SJCRH30 (cell line): ENCODE measurements at places on chromosomes 13 and 19.
A peak's percentile ranks its signal among the peaks of the same experiment; 100 is the strongest.

GRCh38 chr19:13835791-13836723 lies 40.8 kb downstream of the ZSWIM4 start:
- H3K4me1 ChIP-seq, result peaks cover 32% of the 10 kb centered on the region
- H3K36me3 ChIP-seq, result peaks cover 61% of the 10 kb centered on the region
- H3K27ac ChIP-seq, result peak overlapping the region; percentile 33; the same call in 1 of the 2 replicates
- H3K4me3 ChIP-seq, result no peak overlapping the region
- H3K27me3 ChIP-seq, result no peaks in the 10 kb centered on the region
- no peak for DNase-seq

DNA sequence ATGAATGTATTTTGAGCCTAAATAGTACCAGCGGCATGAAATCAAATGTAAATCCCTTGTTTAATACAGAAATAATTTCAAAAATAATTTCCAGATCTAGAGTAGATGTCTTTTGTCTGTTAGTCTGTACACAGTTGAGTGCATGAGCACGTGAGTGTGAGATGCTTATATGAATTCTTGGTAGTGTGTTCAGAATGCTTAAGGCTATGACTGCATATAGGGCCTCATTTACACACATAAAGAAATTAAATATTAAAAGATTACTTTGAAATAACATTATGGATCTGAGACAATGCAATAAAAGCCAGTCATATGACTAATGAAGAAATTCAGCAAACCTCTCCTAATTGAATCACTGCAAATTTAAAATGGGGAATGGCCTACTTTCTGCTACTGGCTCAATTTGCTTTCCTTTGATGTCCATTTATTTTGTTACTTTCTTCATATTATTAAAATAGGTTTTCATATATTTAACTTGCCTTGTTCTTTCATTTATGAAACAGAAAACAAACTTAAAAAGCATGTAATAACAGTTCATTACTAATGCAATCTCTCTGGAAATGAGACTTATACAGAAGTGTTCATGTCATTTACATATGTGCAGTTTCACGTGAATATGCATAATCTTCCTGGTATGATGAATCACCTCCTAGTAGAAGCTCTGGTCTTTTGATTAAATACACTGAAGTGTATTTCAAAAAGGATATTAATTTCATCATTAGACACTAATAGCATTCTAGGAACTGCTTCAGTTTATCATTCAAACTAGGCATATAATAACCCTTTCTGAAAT lies 4.5 kb downstream of the AMER2 start:
- no peak for DNase-seq
- H3K27me3 ChIP-seq, result peaks cover 12% of the 10 kb centered on the region; the same call in 1 of the 2 replicates
- no peaks in the 10 kb centered on the region for H3K36me3 ChIP-seq
- H3K4me3 ChIP-seq, result no peak overlapping the region
- no peaks in the 10 kb centered on the region for H3K4me1 ChIP-seq
- no peak overlapping the region for H3K27ac ChIP-seq

- DNase-seq, result peak; percentile 56
- no peak overlapping the region for H3K4me3 ChIP-seq
- H3K27ac ChIP-seq, result peak overlapping the region; percentile 41
- H3K4me1 ChIP-seq, result peaks cover 30% of the 10 kb centered on the region
- H3K27me3 ChIP-seq, result no peaks in the 10 kb centered on the region
- peaks cover 4% of the 10 kb centered on the region; the same call in 1 of the 2 replicates for H3K36me3 ChIP-seq
These were observed 3.9 kb downstream of the IRF2BP1 start for GRCh38 chr19:45881909-45882528.

DNA sequence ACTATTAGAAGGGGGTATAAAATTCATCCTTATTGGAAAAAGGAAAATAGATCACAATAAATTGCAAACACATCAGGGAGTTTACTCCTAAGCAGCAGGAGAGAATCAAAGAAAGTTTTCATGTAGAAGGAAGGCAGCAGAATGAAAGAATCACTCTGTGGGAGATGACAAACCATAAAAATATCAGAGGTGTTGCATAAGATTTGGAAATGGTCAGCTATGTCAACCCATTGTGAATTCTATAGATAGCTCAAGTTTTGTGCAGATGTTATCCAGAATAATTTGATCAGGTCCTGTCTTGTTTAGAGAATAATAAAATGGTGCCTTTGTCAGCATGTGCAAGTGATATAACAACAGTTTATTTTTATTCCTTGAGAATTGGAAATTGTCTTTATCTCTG lies 622.4 kb downstream of the DCT start:
- DNase-seq, result no peak
- no peaks in the 10 kb centered on the region for H3K27me3 ChIP-seq

- no peak overlapping the region for H3K27ac ChIP-seq
- H3K36me3 ChIP-seq, result no peaks in the 10 kb centered on the region
- H3K4me3 ChIP-seq, result no peak overlapping the region
- no peaks in the 10 kb centered on the region for H3K4me1 ChIP-seq
These were observed 9.7 kb upstream of the DPRX start for GRCh38 chr19:53621885-53622740.

DNA sequence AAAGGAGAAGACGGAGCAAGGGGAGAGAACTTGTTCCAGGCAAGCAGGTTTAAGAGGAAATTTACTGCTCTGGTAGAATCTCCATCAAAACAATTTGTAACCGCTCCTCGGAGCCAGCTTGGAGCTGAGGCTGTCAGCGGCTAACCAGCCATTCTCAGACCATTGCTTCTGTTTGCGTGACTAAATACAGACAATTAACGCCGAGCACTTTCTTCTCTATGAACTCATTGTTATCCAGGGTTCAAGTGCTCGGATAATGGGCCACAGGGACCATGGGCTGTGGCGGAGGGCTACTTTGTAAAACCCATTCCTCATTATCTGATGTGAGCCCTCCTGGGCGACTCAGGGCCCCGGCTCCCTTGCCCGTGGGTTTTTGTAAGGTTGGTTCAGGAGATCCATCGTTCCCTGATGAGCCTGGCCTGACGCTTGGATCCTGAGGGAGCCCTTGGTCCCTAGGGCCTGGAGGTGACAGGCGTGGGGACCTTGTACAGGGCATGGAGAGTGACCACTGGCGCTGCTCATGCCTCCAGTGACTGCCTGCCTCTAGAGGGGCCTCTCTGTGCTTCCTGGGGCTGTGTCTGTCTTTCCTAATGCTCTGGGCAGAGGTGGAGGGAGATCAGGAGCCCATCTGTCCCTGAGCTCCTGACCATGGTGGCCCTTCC lies 61.5 kb upstream of the ZNF536 start:
- H3K4me3 ChIP-seq, result no peak overlapping the region
- 0 out of 2 replicates have a peak, but pooled peaks cover 4% of the 10 kb centered on the region for H3K4me1 ChIP-seq

GRCh38 chr13:102394158-102395053 lies 7.4 kb downstream of the FGF14 start:
- H3K4me1 ChIP-seq, result no peaks in the 10 kb centered on the region
- H3K36me3 ChIP-seq, result no peaks in the 10 kb centered on the region
- DNase-seq, result no peak
- H3K27me3 ChIP-seq, result no peaks in the 10 kb centered on the region
- H3K27ac ChIP-seq, result no peak overlapping the region

DNA sequence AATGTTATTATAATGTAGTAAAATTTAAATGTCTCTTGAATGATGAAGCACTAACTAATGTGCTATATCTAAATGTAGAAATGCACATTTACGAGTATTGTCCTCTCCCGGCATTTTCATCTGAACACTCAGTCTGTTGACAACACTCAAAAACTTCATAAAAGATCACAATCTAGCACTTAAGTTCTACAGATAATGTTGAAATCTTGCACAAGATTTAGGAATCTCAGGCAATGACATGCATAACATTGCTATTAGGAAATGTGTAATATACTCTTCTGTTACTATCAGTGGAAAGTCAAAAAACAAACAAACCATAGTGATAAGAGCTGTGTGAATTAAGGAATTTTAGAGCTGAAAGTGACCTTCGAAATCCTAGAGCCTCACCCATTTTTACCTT lies 37.5 kb upstream of the XPO4 start:
- H3K27me3 ChIP-seq, result no peaks in the 10 kb centered on the region; the same call in 1 of the 2 replicates
- H3K36me3 ChIP-seq, result no peaks in the 10 kb centered on the region
- no peak overlapping the region for H3K27ac ChIP-seq
- H3K4me3 ChIP-seq, result no peak overlapping the region
- no peak for DNase-seq

- peak overlapping the region; percentile 98 for H3K27ac ChIP-seq
- H3K27me3 ChIP-seq, result no peaks in the 10 kb centered on the region
These were observed 2.0 kb downstream of the ETV2 start for GRCh38 chr19:35643255-35644205.

GRCh38 chr13:36428086-36428485 lies 4.2 kb upstream of the CCNA1 start:
- H3K4me3 ChIP-seq, result no peak overlapping the region
- no peak for DNase-seq
- H3K4me1 ChIP-seq, result peaks cover 3% of the 10 kb centered on the region; the same call in 1 of the 2 replicates
- H3K27me3 ChIP-seq, result no peaks in the 10 kb centered on the region
- no peaks in the 10 kb centered on the region for H3K36me3 ChIP-seq
- no peak overlapping the region for H3K27ac ChIP-seq

DNA sequence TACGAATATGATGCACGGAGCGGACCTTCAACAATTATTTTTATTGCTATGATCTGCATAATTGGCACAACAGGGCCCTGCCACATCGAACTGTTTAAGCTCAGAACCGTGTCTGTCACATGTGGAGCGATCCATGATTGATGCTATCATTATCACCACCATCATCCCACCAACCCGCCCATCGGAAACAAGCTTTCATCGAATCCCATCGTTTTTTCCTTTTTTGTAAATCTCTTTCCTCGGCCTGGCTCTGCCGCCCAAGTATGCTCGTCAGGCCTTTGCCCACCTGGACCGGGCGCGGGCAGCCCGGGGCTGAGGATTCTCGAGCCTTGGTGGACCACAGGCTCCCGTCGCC lies 533 bp upstream of the DCAF15 start:
- H3K36me3 ChIP-seq, result peaks cover 22% of the 10 kb centered on the region
- H3K4me3 ChIP-seq, result peak overlapping the region; percentile 86
- no peaks in the 10 kb centered on the region for H3K27me3 ChIP-seq
- H3K4me1 ChIP-seq, result no peaks in the 10 kb centered on the region; the same call in 1 of the 2 replicates
- no peak overlapping the region for H3K27ac ChIP-seq

- no peaks in the 10 kb centered on the region for H3K36me3 ChIP-seq
- no peak for DNase-seq
- peaks cover 8% of the 10 kb centered on the region for H3K4me1 ChIP-seq
- H3K27ac ChIP-seq, result no peak overlapping the region
These were observed 13.5 kb downstream of the DGKH start for GRCh38 chr13:42061943-42062342.

- H3K27me3 ChIP-seq, result 0 out of 2 replicates have a peak, but pooled peaks cover 1% of the 10 kb centered on the region
- no peak within 1 kb of the TSS for H3K4me3 ChIP-seq
- no peaks in the 10 kb centered on the region for H3K4me1 ChIP-seq
- no peak within 1 kb of the TSS for H3K27ac ChIP-seq
- H3K36me3 ChIP-seq, result no peaks in the 10 kb centered on the region
These were observed at the start of gene CEACAM8 for GRCh38 chr19:42594617-42595489. Gene CEACAM8, minus strand, starts transcription at chr19:42594924. Its CDS starts 96 bp downstream, at chr19:42594828.

DNA sequence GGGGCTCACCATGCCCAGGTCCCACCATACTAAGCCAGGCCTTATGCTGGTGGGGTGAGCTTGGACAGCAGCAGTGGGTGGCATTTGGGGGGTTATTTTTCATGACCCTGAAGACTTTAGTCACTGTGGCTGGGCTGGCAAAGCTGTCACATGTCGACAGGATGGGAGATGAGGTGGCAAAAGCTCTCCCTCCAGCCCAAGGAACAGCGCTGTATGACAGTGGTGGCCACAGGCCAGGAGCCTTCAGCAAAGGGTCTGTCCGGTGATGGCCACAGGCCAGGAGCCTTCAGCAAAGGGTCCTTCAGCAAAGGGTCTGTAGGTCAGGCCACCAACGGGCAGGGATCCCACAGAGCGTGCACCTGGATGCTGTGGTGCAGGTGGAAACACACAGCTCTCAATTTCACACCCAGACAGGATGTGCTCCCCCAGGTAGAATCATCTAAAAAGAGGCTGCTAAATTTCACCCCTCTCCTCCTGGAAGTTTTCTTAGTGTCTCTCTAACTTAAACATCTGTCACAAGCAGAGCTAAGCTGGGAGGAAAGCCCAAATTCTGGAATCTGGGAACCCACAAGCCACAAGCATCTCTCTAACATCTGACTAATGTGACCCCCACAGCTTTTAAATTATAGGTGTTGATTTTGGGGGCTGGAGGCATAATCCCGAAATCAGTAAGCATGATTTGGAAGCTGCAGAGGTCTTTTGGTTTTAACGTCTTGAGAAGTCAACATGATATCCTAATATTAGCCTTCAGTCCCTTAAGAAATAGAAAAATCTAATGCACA lies 23.0 kb downstream of the COL4A1 start:
- H3K36me3 ChIP-seq, result peaks cover 18% of the 10 kb centered on the region
- no peak overlapping the region for H3K4me3 ChIP-seq
- no peak for DNase-seq
- no peaks in the 10 kb centered on the region for H3K27me3 ChIP-seq

GRCh38 chr19:18427080-18427742 lies 8.0 kb downstream of the SSBP4 start:
- DNase-seq, result no peak
- peaks cover 18% of the 10 kb centered on the region for H3K4me1 ChIP-seq
- no peaks in the 10 kb centered on the region for H3K36me3 ChIP-seq
- H3K4me3 ChIP-seq, result no peak overlapping the region

DNA sequence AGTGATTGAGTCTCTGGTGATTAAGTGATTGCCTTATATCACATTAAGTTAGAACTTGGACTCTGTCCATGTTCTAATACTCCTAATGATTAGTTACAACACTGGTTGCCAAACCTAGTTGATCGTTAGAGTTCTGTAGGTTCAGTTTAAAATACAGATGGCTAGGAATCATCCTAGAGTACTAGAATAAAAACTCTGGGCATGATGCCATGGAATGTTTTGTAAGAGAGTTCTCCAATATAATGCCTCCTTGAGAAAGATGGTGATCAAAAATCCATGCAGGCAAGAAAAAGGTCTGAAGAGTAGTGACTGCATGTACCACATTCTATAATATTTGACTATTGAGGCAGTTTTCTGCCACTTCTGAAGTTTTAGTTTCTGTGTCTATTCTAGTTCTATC lies 176.3 kb downstream of the GPC5 start:
- no peaks in the 10 kb centered on the region for H3K36me3 ChIP-seq
- DNase-seq, result no peak
- no peaks in the 10 kb centered on the region for H3K27me3 ChIP-seq
- no peaks in the 10 kb centered on the region for H3K4me1 ChIP-seq
- H3K27ac ChIP-seq, result no peak overlapping the region

DNA sequence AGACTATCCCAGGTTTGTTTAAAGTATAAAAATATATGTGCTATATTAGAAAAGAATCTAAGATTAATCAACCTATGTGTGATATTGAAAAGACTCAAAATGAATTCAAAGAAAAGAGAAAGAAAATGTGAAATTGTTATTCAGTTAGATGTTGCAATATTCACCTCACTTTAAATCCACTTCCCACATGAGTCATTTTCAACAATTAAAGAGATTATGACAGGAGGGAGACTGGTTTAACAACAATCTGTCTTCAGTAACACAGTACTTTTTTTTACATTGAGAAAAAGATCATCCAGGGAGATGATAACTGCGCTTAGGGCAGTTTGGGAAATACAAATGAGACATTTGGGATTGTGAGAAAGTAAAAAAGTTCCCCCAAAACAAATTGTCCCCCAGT lies 1246.2 kb downstream of the SLITRK1 start:
- H3K4me3 ChIP-seq, result no peak overlapping the region
- no peaks in the 10 kb centered on the region for H3K27me3 ChIP-seq
- no peak overlapping the region for H3K27ac ChIP-seq
- DNase-seq, result no peak
- H3K4me1 ChIP-seq, result no peaks in the 10 kb centered on the region
